Stimulated activated CD4-positive, alpha-beta T cell treated with anti-CD3 and anti-CD28 coated beads, Interleukin-15, amount 100 ng/mL, for 48 hours (primary cell): ENCODE measurements at places on chromosomes 6 and 20.
A peak's percentile ranks its signal among the peaks of the same experiment; 100 is the strongest.

- DNase-seq = no peak
Measured at GRCh38 chr6:156182356-156182755, 594.8 kb upstream of the ARID1B start.

- DNase-seq = no peak
Measured at GRCh38 chr6:39061182-39061581, 12.6 kb downstream of the GLP1R start.

GRCh38 chr6:28078050-28078449 is 2.3 kb upstream of the ZNF165 start:
- DNase-seq = no peak

GRCh38 chr6:152124429-152125074 is 317.1 kb downstream of the ESR1 start:
- no peak for DNase-seq

- DNase-seq = no peak
Measured at GRCh38 chr6:37614491-37614890, 83.2 kb downstream of the MDGA1 start.

GRCh38 chr20:10315138-10315537 is 96.5 kb downstream of the SNAP25 start:
- DNase-seq = no peak

GRCh38 chr6:27492631-27493190 is 19.8 kb upstream of the ZNF184 start:
- no peak for DNase-seq

GRCh38 chr20:24780674-24781417 is 168.2 kb upstream of the CST7 start:
- DNase-seq = no peak

- no peak for DNase-seq
Measured at GRCh38 chr20:33686984-33687366, 790 bp upstream of the E2F1 start.

GRCh38 chr20:20450521-20450920 is 82.6 kb downstream of the INSM1 start:
- DNase-seq = no peak

DNA sequence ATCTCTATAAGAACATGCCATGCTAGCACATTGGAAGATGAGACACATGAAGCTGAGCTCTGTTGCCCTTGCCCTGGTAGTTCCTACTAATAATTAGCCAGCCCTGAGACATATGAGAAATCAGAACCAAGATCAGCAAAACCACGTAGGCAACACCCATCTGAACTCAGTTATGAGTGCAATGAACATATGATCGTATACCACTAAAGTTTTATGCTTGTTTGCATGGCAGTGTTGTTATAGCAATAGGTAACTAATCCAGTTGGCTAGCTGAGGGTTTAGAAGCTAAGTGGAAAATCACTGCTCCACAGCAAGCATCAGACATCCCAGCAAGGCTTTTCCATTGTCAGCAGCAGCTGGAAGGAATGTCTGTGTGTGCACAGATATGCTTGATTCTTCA is 180.7 kb downstream of the BTBD3 start:
- no peak for DNase-seq

- no peak for DNase-seq
Measured at GRCh38 chr20:10984913-10985312, 311.1 kb upstream of the JAG1 start.

DNA sequence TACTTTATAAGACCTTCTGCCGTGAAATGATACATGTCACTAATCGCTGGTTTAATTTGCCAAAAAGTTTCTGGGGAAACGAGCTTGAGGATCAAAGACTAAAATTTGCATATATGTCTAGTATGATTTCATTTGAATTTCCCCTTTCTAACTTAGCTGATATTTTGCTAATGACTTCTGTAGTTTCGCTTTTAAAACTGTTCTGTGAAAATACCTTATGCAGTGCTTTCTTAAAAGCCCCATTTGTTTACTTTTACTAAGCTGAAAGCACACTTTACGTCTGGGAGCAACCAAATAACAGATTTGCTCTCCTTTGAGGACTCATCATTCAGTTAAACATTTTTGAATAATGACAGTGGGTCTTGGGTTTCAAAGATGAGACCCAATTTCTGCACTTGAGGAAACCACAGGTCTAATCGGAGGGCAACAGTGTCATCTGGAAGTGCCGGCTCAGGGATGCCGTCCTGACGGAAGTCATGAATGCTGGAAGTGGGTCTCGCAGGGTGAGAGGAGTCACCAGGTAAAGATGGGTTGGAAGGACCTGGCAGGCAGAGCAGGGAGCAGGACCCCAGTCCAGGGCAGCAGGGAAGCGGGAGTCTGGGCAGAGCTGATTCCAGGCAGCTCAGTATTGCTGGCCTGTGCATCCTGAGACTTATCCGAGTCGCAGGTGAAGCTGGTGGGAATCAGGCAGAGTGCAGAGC is 33.2 kb downstream of the PLEKHG1 start:
- no peak for DNase-seq

- no peak for DNase-seq
Measured at GRCh38 chr6:22042706-22043105, 254.1 kb downstream of the PRL start.

- no peak for DNase-seq
Measured at GRCh38 chr6:19408331-19408730, 428.8 kb upstream of the ID4 start.

DNA sequence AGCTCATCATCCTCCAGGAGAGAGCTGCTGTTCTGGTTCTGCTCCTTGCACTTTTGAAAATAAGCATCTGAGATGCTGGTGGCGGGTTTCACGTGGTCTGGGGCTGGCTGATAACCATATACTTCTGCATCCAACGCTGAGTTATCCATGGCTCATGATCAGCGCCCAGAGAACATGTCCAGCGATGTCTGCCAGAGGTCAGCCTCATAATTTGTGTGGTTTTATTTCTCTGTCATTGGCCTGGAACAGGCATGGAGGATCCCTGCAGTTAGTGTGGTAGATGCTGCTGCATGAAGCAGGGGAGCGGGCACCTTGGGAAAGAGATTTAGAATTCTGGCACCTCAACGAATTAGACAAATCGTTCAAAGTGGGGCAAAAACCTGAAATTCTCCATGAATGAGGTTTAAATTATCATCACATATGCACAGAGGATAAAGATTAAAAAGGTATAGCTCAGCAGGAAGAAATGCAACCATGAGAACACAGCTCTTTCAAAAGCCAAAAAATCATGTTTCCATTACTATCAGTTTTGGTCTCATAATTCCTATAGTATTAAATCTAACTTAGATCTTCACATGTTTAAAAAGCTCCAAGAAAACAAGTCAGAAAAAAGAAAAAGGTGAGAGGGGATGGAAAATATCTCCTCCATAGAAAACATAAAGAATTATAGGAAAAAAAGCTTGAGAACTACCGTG is 157.2 kb downstream of the SOD2 start:
- DNase-seq = no peak

DNA sequence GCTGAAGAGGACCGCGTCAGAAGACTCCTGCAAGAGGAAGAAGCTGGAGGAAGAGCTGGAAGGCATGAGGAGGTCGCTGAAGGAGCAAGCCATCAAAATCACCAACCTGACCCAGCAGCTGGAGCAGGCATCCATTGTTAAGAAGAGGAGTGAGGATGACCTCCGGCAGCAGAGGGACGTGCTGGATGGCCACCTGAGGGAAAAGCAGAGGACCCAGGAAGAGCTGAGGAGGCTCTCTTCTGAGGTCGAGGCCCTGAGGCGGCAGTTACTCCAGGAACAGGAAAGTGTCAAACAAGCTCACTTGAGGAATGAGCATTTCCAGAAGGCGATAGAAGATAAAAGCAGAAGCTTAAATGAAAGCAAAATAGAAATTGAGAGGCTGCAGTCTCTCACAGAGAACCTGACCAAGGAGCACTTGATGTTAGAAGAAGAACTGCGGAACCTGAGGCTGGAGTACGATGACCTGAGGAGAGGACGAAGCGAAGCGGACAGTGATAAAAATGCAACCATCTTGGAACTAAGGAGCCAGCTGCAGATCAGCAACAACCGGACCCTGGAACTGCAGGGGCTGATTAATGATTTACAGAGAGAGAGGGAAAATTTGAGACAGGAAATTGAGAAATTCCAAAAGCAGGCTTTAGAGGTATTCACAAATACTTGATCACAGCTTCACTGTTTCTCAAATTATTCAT is 8.9 kb upstream of the SNRNP48 start:
- DNase-seq = no peak

DNA sequence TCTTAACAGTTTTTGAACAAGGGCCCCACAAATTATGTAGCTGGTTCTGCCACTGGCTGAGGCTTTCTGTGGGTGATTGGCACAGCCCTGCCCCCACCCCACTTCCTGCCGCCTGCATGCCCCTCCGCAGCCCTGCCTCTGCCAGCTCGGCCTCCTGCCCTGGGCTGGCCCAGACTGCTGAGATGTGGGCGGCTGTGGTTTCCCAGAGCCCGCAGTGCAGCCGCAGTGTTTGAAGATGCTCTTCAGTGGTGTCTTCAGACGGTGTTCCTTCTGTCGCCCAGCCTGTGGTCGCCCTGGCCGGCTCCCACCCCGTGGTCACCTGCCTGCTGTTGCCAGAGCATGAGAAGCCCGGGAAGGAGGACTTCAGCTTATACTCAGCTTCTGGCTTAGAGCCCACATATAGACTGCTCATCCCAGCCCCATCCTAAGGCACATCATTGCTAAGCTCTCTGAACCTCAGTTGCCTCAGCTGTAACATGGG is 154.3 kb downstream of the VEGFA start:
- peak; percentile 26 for DNase-seq

DNA sequence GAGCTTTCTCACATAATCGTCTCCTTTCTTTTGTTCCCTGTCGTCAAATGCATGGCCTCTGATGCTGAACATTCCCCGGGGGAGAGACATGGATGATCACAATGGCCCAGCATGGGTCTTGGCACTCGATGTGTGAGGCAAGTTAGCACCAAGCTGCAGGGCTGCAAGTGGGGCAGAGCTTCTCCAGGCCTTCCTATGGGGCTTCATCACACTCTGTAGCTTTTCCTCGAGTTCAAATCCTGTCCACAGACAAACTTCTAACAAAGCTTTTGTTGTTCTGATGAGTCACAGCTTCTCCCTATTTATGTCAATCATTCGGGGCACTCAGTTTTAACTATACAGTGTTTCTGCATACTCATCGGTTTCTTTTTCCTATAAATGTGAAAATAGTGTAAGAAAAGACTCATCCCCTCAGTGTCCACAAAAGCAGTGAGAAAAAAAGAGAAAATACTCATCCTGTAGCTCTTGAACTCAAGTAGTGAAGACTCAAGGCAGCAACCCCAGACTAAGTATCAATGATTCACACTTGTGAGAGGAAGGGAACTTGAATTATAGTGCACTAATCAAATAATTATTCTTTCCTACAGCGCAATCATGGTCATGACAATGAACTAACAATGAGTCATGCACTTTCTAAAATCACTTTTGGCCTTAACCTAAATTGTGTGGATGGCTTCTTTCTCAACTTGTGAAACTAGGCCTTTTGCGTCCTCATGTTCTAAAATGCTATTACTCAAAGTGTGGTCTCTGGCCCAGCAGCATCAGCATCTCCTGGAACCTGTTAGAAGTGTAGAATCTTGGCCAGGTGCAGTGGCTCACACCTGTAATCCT is 68.4 kb upstream of the NOX3 start:
- DNase-seq = no peak

DNA sequence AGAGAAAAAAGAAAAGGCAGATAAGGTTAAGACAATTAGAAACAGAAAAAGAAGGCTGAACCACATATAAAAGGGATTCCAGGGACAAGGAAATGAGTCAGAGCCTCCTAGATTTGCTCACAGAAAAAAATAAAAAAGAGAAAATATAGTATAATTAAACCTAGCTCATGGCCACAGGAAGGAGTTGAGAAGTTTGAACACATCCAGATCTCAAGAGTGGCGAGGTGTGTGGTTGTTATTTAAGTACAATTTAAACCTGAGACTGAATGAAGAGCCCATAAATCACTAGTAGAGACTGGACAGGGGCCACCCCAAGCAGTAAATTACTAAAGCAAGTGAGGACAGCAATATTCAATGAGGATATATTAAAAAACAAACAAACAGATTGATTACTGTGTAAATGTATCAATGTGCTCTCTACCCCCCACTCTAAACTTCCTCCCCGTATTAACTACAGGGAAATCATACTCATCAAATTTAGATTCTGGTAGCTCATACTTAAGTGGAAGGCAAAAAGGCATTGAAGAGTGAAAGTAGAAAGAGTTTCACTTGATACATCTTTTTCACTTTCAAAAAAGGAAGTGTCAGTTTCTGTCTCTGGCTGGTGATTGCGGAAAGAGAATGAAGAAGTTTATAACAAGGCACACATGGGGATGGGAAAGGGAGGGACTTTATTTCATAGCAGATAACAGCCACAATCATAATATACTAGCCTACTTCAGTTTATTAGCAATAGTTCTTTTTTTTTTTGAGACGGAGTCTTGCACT is 49.3 kb upstream of the SCAF8 start:
- no peak for DNase-seq

DNA sequence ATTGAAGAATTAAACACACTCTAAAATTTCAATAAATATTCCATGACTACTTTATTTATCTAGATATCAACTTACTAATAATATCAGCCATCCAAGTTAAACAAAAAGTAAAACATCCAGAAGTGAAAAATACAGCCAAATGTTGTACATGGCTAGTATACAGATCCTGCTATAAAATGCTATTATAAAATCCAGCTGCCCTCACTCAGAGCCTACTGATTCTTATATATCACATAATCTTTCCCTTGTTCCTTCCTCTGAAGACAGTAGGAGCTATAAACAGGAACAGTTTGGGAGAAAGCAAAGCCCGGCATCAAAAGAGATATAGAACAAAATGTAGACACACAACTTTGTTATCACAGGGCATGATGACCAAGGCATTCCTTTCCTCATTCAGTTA is 212.9 kb downstream of the PLCB4 start:
- no peak for DNase-seq

DNA sequence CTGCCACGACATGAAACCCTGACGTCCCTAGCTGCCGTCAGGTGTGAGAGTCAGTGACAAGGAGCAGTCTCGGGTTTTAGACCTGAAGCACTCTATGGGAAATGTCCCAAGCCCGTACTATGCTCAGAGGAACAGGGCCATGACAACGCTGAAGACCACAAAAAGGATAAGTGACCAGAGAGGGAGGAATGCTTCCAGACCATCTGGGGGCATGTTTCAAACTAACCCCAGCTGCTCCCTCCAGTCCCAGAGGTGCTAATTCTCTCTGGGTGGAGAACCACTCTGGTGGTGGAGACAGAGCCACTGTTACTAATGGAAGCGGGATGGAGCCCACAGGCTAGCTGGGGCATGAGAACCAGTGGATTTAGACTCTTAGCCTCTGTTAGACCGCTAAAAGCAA is 8.7 kb downstream of the AURKA start:
- no peak for DNase-seq

DNA sequence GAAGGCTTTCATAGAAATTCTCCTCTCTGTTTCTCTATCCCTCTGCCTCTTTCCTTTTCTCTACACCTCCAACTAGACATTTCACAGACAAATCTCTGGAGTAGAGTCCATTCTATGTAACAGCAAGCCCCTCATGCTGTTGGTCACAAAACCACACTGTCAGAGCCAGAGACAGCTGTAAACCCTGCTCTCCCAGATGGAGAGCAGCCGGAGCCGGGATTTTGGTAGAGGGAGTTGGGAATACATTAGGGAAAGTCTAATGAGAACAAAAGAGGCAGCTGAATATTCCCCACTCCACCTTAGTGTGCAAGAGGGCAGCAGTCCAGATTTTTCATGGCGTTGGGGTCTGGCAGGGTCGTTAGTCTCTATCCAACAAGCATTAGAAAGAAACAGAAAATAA is 68.3 kb upstream of the EDN1 start:
- no peak for DNase-seq
